ENCODE measurements at places on chromosomes 3 and 15.

DNA sequence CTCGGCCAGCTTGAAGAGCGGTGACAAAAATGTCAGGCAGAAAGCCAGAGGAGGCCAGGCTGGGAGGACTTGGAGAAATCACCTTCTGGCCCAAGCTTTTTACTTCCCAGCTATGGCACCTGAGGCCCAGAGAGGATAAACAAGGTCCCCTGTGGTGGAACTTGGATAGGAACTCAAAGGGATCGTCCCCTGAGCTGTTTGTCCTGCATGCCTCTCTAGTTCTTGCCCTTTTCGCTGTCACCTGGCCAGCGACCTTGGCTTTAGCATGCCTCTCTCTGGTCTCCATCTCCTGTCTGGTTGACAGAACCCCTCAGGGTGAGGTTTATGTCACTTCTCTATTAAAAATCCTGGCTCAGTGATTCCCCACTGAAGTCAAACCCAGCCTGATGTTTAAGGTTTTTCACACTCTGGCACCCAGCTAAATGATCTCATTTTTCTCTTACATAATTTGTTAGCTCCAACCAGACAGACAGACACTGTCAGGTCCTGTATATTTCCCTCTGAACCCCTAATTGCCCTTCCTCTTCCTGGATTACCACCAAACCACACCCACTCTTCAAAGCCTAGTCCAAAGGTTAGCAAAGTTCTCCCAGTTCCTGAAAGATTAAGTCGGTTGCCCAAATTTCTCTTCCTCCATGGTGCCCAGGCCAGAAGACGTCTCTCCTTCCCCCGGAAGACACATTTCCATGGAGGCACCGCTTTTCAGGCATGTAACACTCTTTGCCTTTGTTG, 169.1 kb downstream of the FAM43A start:
- H3K36me3 ChIP-seq = no peaks in the 10 kb centered on the region
- no peak overlapping the region for H3K4me3 ChIP-seq
- no peaks in the 10 kb centered on the region for H3K27me3 ChIP-seq
- DNase-seq = no peak
- peak overlapping the region; percentile 80 for H3K27ac ChIP-seq

DNA sequence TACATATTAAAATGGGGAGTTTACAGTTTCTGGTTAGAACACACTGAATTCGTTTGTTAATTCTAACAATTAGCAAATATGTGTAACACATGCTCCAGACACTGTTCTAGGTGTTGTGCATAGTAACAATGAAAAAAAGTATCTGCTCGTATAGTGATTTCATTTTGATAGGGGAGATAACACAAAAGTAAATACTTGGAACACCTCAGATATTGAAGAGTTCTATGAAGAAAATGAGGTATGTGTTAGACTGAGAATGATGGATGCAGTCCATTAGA, 6.8 kb upstream of the TMF1 start:
- H3K36me3 ChIP-seq = peaks cover 80% of the 10 kb centered on the region
- no peak overlapping the region for H3K27ac ChIP-seq
- no peak overlapping the region for H3K4me3 ChIP-seq
- no peaks in the 10 kb centered on the region for H3K4me1 ChIP-seq
- DNase-seq = no peak

DNA sequence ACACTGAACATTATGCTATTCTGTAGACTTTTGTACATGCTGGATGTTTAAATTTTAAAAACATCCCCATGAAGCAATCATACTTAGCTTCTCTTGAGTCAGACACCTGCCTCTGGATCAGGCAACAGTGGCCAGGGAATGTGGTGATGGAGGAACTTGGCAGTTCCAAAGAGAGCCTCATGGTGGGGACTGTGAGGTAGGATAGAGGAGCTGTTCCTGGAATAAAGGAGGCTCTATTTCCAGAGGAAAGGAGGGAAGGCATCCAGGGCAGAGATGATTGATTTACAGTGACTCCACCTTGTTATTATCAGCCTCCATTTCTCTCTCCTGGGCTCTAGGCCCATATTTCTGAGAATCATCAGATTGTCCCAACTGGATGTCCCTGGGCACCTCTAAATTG, 35.0 kb upstream of the ABHD17C start:
- no peak for DNase-seq
- no peaks in the 10 kb centered on the region for H3K27me3 ChIP-seq
- no peak overlapping the region for H3K4me3 ChIP-seq
- no peaks in the 10 kb centered on the region for H3K4me1 ChIP-seq
- no peaks in the 10 kb centered on the region for H3K36me3 ChIP-seq

GRCh38 chr3:42796332-42796885, 7.9 kb downstream of the HIGD1A start:
- peaks cover 17% of the 10 kb centered on the region for H3K36me3 ChIP-seq
- no peaks in the 10 kb centered on the region for H3K27me3 ChIP-seq
- H3K27ac ChIP-seq = no peak overlapping the region

GRCh38 chr3:47910777-47911440, 105.3 kb downstream of the MAP4 start:
- H3K36me3 ChIP-seq = no peaks in the 10 kb centered on the region
- peaks cover 31% of the 10 kb centered on the region for H3K4me1 ChIP-seq
- H3K27ac ChIP-seq = peak overlapping the region; percentile 58
- peak; percentile 19 for DNase-seq

GRCh38 chr3:125075738-125076137, 19.9 kb upstream of the HEG1 start:
- no peak overlapping the region for H3K4me3 ChIP-seq
- no peaks in the 10 kb centered on the region for H3K27me3 ChIP-seq
- H3K36me3 ChIP-seq = no peaks in the 10 kb centered on the region
- peaks cover 4% of the 10 kb centered on the region for H3K4me1 ChIP-seq

GRCh38 chr3:66386011-66386924, 114.6 kb downstream of the LRIG1 start:
- H3K27me3 ChIP-seq = no peaks in the 10 kb centered on the region
- no peaks in the 10 kb centered on the region for H3K4me1 ChIP-seq
- H3K4me3 ChIP-seq = no peak overlapping the region
- DNase-seq = no peak
- peaks cover 5% of the 10 kb centered on the region for H3K36me3 ChIP-seq

- DNase-seq = no peak
- H3K27me3 ChIP-seq = no peaks in the 10 kb centered on the region
- no peak overlapping the region for H3K27ac ChIP-seq
- no peak overlapping the region for H3K4me3 ChIP-seq
These were observed 3.3 kb downstream of the ARRDC4 start for GRCh38 chr15:97963779-97964178.

DNA sequence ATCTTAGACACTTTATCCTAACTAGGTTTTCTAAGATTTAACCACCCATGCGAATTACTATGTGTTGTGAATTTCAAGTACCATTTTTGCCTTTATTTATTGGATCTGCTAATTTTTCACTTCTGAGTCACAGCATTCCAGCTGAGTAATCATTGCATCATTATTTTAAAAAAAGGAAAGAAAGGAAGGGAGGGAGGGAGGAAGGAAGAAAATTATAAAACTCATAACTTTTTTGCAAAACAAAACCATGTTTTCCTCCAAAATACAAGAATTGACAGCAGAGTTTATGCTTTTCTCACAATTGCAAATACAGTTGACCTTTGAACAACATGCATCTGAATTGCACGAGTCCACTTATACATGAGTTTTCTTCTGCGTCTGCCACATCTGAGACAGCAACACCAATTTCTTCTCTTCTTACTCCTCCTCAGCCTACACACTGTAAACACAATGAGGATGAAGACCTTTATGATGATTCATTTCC, 651.4 kb upstream of the NECTIN3 start:
- H3K4me3 ChIP-seq = no peak overlapping the region
- DNase-seq = no peak
- no peaks in the 10 kb centered on the region for H3K4me1 ChIP-seq
- no peak overlapping the region for H3K27ac ChIP-seq
- no peaks in the 10 kb centered on the region for H3K36me3 ChIP-seq
- H3K27me3 ChIP-seq = no peaks in the 10 kb centered on the region

DNA sequence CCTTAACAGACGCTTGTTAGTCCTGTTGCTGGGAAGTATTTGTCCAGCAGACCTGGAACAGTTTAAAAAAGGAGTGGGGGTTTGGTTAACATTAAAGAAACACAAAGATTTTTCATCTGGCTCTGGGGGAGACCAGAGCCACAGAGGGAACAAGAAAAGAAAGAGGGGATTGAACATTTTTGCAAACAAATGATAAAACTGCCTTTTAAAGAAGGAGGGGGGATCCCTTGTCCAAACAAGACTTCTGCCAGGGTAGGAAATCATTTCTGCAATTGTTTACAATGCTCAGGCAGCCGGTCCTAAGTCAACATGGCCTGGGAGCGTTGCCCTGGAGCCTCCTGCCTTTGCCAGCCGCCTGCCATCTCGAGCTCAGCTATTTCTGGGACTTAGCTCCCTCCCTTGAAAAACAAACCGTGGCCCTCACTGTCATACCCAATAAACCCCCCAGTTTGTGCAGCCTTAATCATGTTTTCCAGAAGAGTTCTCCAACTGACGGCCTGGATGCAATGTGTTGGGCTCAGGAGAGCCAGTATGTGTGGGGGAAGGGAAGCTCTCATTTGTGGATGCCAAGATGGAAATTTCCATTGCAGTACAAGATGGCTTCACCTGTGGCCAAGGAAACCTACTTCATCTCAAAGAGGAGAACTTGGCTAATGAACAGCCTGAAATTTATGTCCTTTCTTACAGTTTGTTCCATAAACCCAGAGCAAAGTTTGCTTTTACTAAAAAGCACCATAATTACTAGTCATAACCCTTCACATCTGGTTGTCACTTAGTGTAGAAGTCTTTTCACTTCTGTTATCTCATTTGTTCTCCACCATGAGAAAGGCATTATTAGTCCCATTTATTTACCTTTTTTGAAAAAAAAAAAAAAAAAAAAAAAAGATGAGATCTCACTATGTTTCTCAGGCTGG, 75.9 kb upstream of the RNU6-1 start:
- peaks cover 34% of the 10 kb centered on the region for H3K4me1 ChIP-seq
- H3K27ac ChIP-seq = peak overlapping the region; percentile 82
- no peaks in the 10 kb centered on the region for H3K36me3 ChIP-seq
- H3K27me3 ChIP-seq = no peaks in the 10 kb centered on the region
- DNase-seq = peak; percentile 81
- no peak overlapping the region for H3K4me3 ChIP-seq

GRCh38 chr3:105368566-105369499, 2.1 kb downstream of the ALCAM start:
- H3K4me1 ChIP-seq = peaks cover 25% of the 10 kb centered on the region
- H3K36me3 ChIP-seq = no peaks in the 10 kb centered on the region
- peaks cover 54% of the 10 kb centered on the region for H3K27me3 ChIP-seq

DNA sequence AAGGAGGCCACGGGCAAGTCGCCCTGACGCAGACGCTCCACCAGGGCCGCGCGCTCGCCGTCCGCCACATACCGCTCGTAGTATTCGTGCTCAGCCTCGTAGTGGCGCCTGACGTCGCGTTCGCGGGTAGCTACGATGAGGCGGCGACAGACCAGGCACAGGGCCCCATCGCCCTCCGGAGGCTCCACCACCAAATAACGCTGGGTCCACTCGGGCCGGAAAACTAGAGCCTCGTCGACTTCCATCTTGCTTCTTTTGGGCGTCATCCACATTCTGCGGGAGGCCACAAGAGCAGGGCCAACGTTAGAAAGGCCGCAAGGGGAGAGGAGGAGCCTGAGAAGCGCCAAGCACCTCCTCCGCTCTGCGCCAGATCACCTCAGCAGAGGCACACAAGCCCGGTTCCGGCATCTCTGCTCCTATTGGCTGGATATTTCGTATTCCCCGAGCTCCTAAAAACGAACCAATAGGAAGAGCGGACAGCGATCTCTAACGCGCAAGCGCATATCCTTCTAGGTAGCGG, at the start of gene EPM2AIP1:
EPM2AIP1 (minus strand) TSS at position 326 of the 520 bp plus-strand sequence; CDS start at position 272, 54 bp downstream.
- H3K4me1 ChIP-seq = peaks cover 70% of the 10 kb centered on the region
- H3K27ac ChIP-seq = peak within 1 kb of the TSS; percentile 97
- H3K27me3 ChIP-seq = no peaks in the 10 kb centered on the region
- peak; percentile 99 for DNase-seq

GRCh38 chr15:25477816-25478215, 39.0 kb upstream of the UBE3A start:
- no peak overlapping the region for H3K4me3 ChIP-seq
- H3K27ac ChIP-seq = no peak overlapping the region
- H3K27me3 ChIP-seq = no peaks in the 10 kb centered on the region

- peak overlapping the region; percentile 95 for H3K4me3 ChIP-seq
- no peaks in the 10 kb centered on the region for H3K36me3 ChIP-seq
- no peaks in the 10 kb centered on the region for H3K27me3 ChIP-seq
- no peak for DNase-seq
- H3K27ac ChIP-seq = peak overlapping the region; percentile 82
- H3K4me1 ChIP-seq = peaks cover 7% of the 10 kb centered on the region
These were observed 74.3 kb upstream of the VGLL4 start for GRCh38 chr3:11717768-11718636.

GRCh38 chr3:182342252-182342651, 451.1 kb upstream of the ATP11B start:
- H3K4me1 ChIP-seq = no peaks in the 10 kb centered on the region
- no peak for DNase-seq
- H3K27ac ChIP-seq = no peak overlapping the region
- no peaks in the 10 kb centered on the region for H3K27me3 ChIP-seq

DNA sequence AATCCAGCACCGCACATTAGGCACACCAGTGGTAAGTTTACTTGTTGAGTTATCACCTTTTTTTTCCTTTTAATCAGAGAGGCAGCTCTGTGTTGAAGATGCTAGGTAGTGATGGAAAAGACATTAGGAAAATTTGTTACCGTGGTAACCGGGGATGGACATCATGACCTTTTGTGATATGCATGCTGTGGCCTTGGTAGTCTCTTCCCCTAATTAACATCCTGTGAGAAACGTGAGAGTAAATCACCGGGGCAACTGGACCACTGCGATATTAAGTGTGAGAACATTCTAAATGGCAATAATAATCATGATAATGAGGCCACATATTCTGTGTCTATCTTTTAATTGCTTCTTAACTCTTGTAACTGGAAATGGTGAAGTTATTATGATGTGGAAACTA, 362.0 kb downstream of the CACNA2D3 start:
- no peak for DNase-seq
- no peak overlapping the region for H3K4me3 ChIP-seq
- H3K36me3 ChIP-seq = no peaks in the 10 kb centered on the region
- no peaks in the 10 kb centered on the region for H3K27me3 ChIP-seq
- no peaks in the 10 kb centered on the region for H3K4me1 ChIP-seq

DNA sequence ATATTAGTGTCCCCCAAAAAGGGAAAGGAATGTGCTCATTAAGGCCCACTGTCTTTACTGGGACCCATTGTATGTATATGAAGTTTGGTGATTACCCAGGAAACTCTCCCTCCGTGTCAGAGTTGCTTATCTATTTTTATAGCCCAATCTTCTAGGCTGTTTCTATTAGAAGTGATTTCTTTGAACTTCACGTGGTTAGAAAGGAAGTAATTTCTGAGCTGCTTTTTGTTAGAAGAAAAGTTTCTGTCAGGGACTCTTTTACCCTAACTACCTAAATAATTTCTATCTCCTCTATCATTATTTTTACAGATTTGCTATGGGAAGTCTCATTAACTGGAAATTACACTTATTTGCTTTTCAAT, 17.7 kb upstream of the SENP7 start:
- H3K27me3 ChIP-seq = no peaks in the 10 kb centered on the region
- H3K36me3 ChIP-seq = no peaks in the 10 kb centered on the region
- H3K4me1 ChIP-seq = peaks cover 7% of the 10 kb centered on the region

GRCh38 chr3:42590989-42591756, 513 bp downstream of the SS18L2 start:
- H3K4me3 ChIP-seq = peak overlapping the region; percentile 92
- peak overlapping the region; percentile 85 for H3K27ac ChIP-seq
- no peak for DNase-seq
- H3K27me3 ChIP-seq = no peaks in the 10 kb centered on the region
- H3K4me1 ChIP-seq = peaks cover 16% of the 10 kb centered on the region
- peaks cover 16% of the 10 kb centered on the region for H3K36me3 ChIP-seq

GRCh38 chr3:154981201-154981600, 98.9 kb upstream of the MME start:
- H3K4me3 ChIP-seq = no peak overlapping the region
- no peaks in the 10 kb centered on the region for H3K27me3 ChIP-seq
- no peaks in the 10 kb centered on the region for H3K4me1 ChIP-seq
- no peak for DNase-seq
- H3K36me3 ChIP-seq = no peaks in the 10 kb centered on the region

Measured in gastrocnemius medialis (tissue), 4 donors.